Fibroblast of skin of left quadriceps (primary cell): ENCODE measurements at places on chromosomes 7 and 10.

- DNase-seq: no peak
Observed at GRCh38 chr7:157780721-157781120, 443.9 kb downstream of the DNAJB6 start.

DNA sequence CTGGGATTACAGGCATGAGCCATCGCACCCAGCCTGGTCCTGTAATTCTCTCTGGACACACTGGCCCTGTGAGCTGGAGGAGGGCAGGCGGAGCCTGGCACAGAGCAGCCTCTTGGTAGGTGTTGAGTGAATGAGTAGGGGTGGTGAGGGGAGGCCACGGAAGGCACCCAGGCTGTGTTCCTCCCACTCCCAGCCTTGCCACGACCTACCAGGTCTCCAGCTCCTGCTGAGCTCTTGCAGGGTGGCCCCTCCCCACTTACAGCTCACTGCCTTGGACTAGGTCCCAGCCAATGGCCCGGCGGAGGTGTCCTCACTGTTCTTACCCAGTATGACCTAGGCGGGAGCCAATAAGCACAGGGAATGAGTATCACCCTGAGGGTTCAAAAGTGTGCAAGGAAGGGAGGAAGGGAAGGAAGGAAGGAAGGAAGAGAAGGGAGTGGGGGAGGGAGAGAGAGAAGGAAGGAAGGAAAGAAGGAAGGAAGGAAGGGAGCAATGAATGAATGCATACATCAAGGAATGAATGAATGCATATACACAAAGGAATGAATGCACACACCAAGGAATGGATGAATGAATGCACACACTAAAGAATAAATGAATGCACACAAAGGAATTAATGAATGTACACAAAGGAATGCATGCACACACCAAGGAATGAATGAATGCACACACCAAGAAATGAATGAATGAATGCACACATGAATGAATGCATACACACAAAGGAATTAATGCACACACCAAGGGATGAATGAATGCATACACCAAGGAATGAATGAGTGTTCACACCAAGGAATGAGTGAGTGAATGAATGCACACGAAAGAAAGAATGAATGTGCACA is 45.5 kb downstream of the GTF2IRD1 start:
- no peak for DNase-seq

- DNase-seq: no peak
Observed at GRCh38 chr10:22453948-22454591, 108.8 kb downstream of the SPAG6 start.

GRCh38 chr10:106576534-106576933 is 588.0 kb downstream of the SORCS1 start:
- no peak for DNase-seq

- no peak for DNase-seq
Observed at GRCh38 chr7:148809856-148810255, 74.2 kb downstream of the EZH2 start.

GRCh38 chr7:70602117-70602516 is 529.8 kb upstream of the GALNT17 start:
- DNase-seq: no peak

- DNase-seq: no peak
Observed at GRCh38 chr7:47765373-47765979, 182.8 kb downstream of the PKD1L1 start.

DNA sequence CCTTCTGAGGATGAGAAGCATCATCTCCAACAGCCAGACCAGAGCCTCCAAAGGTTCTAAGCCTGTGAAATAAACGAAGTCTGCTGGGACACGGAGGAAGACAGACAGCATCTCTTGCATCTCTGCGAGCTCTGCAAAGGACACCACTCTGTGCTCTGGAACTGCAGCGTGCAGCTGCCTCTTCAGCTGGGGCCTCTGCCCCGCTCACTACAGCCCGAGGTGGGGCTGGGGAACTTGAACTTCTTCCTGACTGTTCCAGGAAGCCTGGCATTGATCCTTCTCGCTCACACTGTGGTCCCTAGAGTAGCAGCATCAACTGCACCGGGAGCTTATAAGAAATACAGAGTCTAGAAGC is 163.3 kb downstream of the USP6NL start:
- DNase-seq: no peak

GRCh38 chr10:3955493-3955892 is 170.5 kb upstream of the KLF6 start:
- DNase-seq: no peak

GRCh38 chr7:66576646-66577045 is 52.0 kb upstream of the KCTD7 start:
- DNase-seq: no peak

DNA sequence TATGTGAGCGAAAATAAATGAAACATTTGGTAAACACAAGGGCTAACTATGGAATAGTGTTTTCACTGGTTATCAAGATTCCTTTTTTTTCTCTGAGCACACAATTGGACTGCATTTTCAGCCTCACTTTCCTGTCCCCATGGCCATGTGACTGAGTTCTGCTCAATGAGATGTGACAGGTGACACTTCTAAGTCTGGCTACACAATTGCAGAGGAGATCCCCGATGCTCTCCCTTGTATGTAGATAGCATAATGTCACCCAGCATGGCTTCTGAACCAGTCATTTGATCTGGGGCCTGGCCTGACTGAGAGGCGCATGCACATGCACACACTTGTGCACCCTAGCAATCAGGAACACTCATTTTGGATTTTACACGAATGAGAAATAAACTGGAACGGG is 581.8 kb downstream of the GRID1 start:
- DNase-seq: no peak

DNA sequence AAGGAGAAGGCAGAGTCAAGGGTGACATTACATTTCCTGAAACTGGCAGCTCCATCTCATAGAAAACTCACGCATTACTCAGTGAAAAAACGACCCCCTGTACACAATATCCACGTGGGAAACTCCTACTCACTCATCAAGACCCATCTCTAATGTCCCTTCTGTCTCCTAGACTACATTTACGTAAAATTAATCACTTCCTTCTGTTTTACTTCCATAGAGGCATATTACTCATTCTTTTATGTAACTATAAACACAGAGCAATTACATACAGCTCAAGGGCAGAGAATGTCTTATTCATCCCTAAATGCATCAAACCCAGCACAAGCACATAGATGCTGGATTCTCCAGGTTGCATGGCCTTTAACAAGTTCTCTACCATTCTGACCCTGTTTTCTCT is 281.8 kb downstream of the KCNMA1 start:
- DNase-seq: peak; percentile 79

DNA sequence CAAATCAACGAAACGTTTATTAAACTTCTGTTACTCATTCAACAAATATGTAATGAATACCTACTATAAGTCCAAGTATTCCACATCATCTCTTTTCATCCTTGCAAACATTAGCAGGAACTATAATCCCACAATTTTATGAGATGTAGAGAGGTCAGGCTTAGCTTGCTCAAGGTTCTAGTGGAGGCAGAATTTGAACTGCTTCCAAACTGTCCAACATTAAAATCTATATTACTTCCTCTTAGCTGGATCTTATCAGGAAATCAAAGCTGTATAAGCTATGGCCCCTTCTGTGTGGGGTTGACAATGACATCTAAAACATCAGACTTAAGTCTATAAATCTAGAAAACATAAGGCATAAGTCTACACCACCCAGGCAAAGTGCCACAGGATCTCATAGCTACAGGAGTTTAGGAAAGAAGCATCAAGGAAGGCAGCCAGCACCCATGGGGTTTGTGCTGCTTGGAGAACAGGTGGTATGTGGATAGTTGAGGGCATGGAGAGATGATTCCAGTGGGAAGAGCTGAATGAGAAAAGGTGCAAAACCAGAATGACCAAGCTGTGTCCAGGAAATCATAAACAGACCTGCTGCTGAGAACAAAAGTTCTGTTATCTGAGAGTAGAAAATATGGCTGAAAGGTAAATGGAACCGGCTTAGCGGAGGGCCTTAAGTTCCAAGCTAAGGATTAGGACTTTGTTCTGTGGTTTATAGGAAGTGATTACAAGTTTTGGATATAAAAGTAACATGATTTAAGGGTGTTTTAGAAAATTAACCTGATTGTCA is 34.5 kb downstream of the PAPSS2 start:
- DNase-seq: no peak

DNA sequence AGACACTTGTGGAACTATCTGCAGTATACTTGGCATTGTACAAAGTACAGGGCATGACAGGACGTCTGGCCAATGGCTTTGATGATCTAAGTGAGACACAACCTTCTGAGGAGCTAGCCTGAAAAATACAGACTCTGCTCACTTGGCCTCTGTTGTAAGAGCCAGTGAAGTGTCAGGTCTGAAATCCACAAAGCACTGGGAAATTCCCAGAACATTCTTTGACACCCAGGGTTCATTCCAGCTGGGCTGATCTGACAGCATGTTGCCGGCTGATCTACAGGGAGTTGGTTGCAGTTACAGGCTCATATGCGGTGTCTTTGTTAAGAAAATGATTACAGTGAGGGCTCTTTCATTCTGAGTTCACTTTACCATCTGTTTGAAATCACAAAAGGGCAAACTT is 354.6 kb downstream of the PHF14 start:
- no peak for DNase-seq

- DNase-seq: no peak
Observed at GRCh38 chr10:7409732-7410168, 1.1 kb downstream of the SFMBT2 start.

- no peak for DNase-seq
Observed at GRCh38 chr7:155533827-155534690, 12.3 kb downstream of the CNPY1 start.

GRCh38 chr10:29689001-29689400 is 54.2 kb upstream of the SVIL start:
- DNase-seq: peak; percentile 6

- peak; percentile 91 for DNase-seq
Observed at GRCh38 chr10:89283936-89284475, 17.8 kb upstream of the IFIT2 start.

DNA sequence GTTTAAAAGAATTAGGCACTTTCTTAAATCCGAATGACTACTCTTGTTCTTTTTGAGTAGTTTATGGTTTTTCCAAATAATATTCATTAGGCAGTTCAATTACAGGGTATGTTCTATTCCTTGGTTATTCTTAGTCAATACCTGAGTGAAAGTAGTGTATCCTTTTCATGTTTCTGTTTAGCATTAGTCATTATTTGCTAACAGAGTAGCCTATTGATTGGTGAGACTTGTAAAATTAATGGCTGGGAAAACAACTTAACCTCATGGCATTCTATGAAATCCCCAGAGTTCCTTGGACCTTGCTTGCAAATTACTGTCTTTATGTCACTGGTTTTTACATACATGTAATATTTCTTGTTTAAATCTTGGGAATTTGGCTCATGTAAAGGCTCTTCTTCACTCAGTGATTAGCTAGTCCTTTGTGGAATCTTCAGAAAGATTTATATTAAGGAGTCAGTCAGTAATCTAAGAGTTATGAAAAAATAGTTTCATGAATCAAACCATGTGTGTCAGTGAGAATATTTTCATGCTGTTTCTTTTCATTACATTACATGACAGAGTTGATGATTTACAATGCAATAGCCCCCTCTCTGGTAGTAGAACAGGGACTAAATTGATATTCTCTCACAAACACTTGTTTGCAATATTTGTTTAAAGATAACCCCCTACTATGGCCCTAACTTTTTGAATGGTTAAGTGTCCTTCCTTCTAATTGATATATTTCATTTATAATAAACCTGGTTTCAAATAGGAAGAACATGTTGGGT is 81.5 kb upstream of the LRRTM3 start:
- DNase-seq: no peak

DNA sequence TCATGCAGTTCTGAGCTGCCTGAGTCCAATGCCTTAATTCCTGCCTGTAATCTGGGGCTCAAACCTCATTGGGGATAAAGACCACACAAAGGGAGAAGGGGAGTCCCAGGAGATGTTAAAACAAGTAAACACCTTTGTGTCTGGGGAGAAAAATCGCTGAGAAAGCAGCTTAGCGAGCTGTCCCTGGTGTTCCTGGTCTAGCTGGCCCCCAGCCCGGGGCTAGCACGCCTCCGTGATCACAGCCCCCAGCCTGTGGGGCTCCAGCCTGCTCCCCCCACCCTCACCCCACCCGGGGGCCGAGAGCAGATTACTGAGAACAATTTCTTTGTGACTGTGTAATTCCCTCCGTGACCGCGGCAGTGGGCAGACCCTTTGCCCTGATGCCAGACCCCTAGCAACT is 24.8 kb downstream of the DPCD start:
- DNase-seq: no peak

DNA sequence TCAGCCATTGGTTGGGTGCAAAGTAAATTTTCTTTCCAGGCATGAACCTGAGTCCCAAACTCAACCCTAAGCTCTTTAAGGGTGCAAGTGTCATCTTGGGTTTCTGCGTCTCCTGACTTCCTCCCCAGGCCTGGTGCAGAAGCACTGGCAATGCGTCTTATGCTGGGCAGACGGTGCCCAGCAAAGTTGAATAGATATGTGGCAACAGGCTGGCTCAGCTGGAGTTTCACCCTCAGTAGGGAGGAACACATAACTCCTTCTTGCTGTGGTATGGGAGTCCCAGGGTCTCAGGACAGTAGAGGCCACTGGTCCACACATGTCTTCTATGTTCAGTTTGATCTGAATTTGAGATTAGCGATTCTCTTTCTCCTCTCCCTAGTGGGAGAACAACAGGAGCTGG is 181.3 kb downstream of the RPS24 start:
- no peak for DNase-seq

- no peak for DNase-seq
Observed at GRCh38 chr10:131071721-131072120, 239.8 kb downstream of the TCERG1L start.

- DNase-seq: no peak
Observed at GRCh38 chr10:102131286-102132170, 1.3 kb upstream of the PPRC1 start.
